Liver (tissue), 10 donors: ENCODE measurements at places on chromosomes 2 and 18. TPM values are rescaled to one million over a fixed set of nuclear protein-coding genes. Genes with fewer than 3 reads are reported as not detected.

GRCh38 chr18:70246061-70246466, 40.6 kb upstream of the RTTN start:
- DNase-seq = no peak

GRCh38 chr2:117273009-117273671, 541.4 kb upstream of the DDX18 start:
- no peak for DNase-seq

GRCh38 chr18:32362484-32362883, 108.2 kb downstream of the GAREM1 start:
- no peak for DNase-seq

EN1 gene
- polyA plus RNA-seq = not detected

CCBE1 gene
- 1.8 TPM for polyA plus RNA-seq
